Fibroblast of skin of right biceps (primary cell): ENCODE measurements at places on chromosomes 7 and 10.

DNA sequence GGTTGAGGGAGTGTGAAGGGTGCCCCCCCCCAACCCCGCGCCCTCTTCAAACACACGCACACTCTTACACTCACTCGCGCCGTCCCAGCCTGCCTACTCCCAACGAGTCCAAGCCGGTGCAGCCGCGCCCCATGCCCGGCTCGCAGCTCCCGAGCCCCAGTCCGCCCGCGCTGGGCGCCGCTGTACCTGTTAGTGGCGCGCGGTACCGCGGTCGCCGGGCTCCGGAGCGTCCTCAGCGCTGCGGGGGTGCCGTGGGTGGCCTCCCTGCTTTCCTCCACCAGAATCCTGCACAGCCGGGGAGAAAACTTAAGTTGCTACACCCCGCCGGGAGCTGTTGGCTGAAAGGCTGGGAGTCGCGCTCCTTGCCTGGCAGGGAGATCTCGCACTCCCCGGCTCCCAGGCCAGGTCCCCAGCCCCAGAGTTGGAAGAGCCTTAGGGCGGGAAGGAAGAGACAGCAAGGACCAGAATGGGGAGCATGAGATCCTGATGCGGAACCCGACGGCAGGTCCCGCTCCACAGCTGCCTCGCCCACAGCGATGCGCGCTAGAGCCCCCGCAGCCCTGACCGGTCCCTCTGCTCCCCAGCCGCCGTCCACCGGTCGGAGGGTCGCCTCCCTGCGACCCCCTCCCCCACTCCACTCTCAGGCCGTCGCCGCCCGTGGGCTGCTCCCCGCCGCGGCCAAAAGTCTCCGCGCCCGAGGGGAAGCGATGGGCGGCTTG is 863 bp downstream of the ST8SIA6 start:
- DNase-seq, result peak; percentile 18

DNA sequence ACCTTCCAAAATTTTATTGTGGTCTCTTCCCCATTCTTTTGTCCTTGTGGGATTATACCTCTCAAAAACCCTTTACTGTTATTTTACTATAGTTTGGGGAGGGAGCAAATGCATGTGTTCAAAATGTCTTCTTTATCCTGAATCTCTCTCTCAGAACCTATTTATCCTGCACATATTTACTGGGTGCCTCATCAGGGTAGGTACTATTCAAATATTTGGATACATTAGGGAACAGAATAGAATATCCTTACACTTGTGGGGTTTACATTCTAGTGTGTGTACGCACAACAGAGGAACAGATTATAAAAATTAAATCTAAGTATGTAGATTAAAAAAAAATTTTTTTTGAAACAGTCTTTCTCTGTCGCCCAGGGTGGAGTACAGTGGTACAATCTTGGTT is 48.6 kb downstream of the SCD start:
- no peak for DNase-seq

DNA sequence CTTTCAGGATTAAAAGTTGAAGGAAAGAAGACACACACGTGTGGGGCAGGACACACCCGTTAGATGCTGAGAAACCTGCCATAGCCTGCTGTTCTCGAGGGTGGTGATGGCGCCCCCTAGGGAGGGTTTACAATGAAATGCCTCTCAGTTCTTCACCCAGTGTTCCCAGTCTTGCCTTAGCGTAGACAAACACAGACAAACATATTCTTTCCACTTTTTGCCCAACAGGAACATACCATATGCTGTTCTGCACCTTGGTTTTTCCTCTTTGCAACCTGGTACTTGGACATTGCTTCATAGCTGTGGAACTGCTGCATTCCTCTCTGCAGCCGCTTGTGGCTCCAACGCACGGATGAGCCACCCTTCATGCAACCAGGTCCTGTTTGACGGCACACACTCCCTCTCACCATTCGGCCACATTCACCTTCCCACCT is 23.3 kb upstream of the HSPA12A start:
- no peak for DNase-seq

- DNase-seq, result no peak
Measured at GRCh38 chr7:64509583-64509982, 53.3 kb downstream of the ZNF680 start.

- no peak for DNase-seq
Measured at GRCh38 chr7:21430575-21430954, 2.7 kb downstream of the SP4 start.

- no peak for DNase-seq
Measured at GRCh38 chr10:75050149-75050919, 61.1 kb upstream of the SAMD8 start.

DNA sequence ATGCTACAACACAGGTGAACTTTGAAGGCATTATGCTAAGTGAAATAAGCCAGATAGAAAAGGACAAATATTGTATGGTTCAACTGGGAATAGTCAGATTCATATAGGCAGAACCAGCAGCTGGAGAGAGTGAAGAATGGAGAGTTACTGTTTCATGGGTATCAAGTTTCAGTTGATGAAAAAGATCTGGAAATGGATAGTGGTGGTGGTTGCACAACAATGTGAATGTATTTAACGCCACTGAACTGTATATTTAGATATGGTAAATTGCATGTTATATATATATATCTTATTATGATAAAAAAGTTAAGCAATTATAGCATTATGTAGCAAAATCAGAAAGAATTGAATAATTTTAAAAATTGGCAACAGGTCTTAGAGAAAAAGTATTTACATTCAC is 3.9 kb downstream of the LMBR1 start:
- no peak for DNase-seq

GRCh38 chr7:150790416-150791075 is 9.6 kb downstream of the TMEM176B start:
- DNase-seq, result no peak
